ENCODE measurements at places on chromosomes 3 and 15.
A peak's percentile ranks its signal among the peaks of the same experiment; 100 is the strongest.

- DNase-seq, result no peak
These were observed 38.7 kb upstream of the CCDC50 start for GRCh38 chr3:191290311-191291025.

DNA sequence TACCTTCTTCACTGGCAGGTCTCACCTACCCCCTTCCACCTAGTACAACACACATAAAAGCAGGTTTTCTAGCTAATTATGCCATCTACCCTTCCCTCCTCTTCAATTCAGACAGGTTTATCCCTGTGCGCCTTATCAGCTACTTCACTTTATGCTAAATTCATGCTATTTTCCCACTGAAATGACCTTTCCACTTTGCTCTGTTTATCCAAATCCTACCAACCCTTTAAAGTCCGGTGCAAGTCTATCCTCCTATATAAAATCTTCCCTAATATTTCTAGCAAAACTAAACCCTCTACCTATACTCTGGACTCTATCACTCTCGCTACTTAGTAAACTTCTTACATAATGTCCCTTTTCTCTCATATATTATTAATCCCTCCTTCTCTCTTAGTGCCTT lies 6.0 kb downstream of the USF3 start:
- no peak for DNase-seq

DNA sequence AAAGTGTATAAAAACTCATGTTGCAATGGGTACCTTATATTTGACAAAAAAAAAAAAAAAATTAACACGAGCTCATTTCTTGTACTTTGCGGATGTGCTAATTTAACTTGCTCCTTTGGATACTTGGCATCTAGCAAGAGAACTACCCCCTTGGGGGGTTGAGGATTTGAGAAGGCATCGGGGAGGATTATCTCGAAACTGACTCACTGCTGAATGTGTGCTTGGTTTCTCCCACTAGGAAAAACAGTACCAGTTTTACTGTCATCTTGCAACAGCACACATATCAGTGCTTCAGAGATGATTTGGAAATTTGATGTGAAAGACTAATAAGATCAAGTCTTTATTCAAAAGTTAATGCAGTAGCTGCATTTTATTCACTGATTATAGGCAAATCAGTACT lies 891 bp downstream of the EXOG start:
- DNase-seq, result no peak

DNA sequence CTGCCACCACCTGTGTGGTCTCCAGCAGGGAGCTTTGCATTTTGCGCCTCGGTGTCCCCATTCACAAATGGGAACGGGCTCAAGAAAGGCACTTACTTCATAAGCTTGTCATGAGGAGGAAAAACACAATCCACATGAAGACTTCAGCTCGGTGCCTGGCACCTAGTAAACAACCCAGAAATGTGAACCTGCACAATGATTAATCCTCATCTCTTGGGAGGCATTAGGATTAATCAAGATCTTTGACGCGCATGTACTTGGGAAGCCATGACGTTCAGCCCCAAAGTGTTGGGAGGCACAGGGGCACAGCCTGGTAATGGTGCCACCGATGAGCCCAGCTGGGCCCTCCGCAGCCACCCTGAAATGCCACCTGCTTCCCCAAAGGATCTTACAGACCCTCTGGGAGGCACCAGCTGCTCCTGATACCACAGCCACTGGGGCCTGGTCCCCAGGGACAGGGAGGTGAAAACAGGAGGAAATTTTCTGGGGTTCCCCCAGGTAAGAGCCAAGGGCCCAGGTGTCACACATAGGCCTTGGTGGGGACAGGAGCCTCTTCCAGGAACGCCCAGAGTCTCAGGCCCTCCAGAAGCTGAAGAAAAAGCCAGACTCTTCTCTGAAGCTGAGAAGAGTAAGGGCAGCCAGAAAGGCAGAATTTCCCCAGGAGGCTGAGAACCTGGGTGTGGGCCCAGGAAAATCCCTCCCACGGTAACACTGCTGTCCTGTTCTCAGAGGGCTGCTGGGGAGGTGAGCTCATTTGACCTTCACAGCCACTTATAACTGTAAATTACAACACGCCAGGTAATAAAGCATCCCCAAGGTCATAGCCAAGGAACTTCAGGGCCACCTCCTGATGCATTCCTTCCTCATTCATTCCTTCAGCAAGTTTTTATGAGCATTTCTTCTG lies 507.5 kb downstream of the SHQ1 start:
- no peak for DNase-seq

- no peak for DNase-seq
These were observed 33.6 kb downstream of the KIF15 start for GRCh38 chr3:44795197-44795596.

DNA sequence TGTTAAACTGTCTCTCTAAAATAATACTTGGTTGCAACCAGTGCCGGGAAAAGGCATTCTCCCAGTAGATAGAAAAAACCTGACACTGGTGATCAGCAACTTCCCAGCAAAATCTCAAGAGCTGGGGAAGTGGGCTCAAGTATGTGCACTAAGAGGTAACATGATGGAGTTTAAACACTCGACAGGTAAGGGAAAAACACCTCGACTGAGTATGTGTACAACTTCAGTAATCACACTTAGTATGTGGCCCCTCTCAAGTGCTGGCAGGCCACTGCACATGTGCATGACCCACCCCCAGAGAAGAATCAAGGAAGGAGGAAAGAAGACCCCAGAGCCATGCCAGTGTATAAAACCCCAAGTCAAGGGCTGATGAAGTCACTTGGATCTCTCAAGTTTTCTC lies 27.4 kb downstream of the SPESP1 start:
- no peak for DNase-seq

DNA sequence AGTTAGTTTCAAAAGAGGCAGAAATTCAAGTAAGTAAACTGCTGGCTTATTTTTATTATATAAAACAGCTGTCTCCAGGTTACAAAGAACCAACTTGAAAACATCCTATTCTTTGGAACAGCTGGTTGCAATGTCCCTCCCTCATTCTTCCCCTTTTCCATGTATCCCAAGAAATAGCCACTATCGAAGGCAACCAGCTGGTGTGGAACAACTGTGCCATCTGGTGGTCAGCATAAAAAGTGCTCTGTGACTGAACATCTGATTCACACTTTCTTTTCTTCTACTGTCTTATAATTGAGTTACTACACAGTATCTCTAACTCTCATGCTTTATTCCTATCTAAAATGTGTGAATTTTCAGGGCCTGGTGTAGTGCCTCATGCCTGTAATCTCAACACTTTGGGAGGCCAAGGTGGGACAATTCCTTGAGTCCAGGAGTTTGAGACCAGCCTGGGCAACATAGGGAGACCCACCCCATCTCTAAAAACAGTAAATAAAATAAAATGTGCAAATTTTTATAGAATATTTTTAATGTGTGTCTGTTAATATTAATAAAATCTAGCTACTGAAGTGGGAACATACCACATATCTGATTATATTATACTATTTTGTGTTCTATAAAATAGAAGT lies 9.6 kb downstream of the OSBPL11 start:
- DNase-seq, result peak; percentile 18

GRCh38 chr15:40103864-40104271 lies 4.8 kb downstream of the BMF start:
- no peak for DNase-seq

GRCh38 chr3:14393440-14394106 lies 8.8 kb upstream of the SLC6A6 start:
- DNase-seq, result no peak

DNA sequence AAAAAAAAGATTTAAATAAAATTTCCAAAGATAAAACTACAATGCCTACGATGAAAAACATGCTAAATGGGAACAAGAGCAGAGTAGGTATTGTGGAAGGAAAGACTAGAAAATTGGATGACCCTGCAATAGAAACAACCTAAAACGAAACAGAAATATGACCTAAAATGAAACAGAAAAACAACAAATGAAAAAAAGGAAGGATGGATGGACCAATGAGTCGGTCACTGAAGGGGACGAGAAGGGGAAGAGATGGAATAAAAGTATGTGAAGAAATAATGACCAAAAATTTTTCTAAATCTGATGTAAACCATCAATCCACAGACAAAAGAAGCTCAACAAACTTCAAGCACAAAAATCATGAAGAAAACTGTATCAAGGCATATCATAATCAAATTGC lies 44.8 kb downstream of the TBC1D2B start:
- no peak for DNase-seq

- no peak for DNase-seq
These were observed 888.4 kb downstream of the ROBO1 start for GRCh38 chr3:78879295-78879860.
